ENCODE measurements at places on chromosomes 5 and 9.

DNA sequence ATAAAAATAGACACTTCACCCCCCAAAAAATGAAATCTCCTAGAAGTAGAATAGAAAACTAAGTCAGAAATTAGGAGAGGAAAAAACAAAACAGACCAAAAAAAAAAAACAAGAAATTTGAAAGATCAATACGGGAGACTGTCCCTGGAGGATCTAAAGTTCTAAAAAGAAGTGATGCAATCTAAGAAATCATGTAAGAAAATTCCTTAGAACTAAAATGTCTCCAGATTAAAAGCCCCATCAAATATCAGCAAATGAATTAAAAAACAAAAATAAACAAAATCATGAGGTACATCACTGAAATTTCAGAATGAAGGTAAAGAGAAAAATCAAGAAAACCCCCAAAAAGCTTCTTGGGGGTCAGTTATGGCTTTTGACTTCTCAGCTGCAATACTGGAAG, 13.5 kb downstream of the FNIP1 start:
- no peak for DNase-seq

GRCh38 chr5:59785676-59786333, 107.7 kb downstream of the PDE4D start:
- DNase-seq: no peak

GRCh38 chr5:114411380-114411931, 49.6 kb downstream of the KCNN2 start:
- no peak for DNase-seq

DNA sequence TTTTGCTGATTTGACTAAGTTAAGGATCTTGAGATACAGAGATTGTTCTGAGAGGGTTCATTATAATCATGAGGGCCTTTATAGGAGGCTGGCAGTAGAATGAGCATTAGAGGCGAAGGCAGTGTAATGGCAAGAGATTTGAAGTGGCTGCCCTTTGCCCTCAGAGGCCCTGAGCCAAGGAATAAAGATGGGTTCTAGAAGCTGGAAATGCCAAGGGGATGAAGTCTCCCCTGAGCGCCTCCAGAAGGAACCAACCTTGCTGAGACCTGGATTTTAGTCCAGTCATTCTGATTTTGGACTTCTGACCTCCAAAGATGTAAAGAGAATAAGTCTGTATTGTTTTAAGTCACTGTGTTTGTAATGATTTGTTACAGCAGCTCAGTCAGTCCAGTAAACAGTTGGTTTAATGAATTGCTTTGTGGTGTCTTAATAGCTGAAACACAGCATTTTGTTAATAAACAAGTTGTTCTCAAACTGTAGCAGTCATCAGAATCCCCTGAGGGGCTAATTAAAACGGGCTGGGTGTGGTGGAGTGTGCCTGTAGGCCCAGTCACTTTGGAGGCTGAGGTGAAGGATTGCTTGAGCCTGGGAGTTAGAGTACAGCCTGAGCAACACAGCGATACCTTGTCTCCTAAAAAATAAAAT, 23.2 kb downstream of the GLRX start:
- no peak for DNase-seq

- no peak for DNase-seq
Measured at GRCh38 chr5:111385970-111386831, 126.1 kb downstream of the STARD4 start.

GRCh38 chr9:5436441-5436840, 1.3 kb downstream of the PLGRKT start:
- DNase-seq: no peak

- no peak for DNase-seq
Measured at GRCh38 chr5:35826554-35826953, 30.1 kb upstream of the IL7R start.

All from stimulated activated CD4-positive, alpha-beta T cell treated with anti-CD3 and anti-CD28 coated beads, Interleukin-1b, Interleukin-23, amount 100 ng/mL, for 48 hours (primary cell).